Bronchial epithelial cell (primary cell): ENCODE measurements at places on chromosomes 11 and 22. TPM values are rescaled to one million over a fixed set of nuclear protein-coding genes. Genes with fewer than 3 reads are reported as not detected.

Gene RAC2
- 2.6 and 6.3 TPM in 2 replicates for total RNA-seq

Gene CRYBB1
- total RNA-seq, result not detected in 2 replicates

Gene MYO7A
- under 0.01 and 0.13 TPM in 2 replicates for total RNA-seq

Gene SERHL2
- 0.79 and 1.4 TPM in 2 replicates for total RNA-seq

Gene APOA1
- not detected in 2 replicates for total RNA-seq

Gene ADAMTS15
- 0.13 and 0.26 TPM in 2 replicates for total RNA-seq

Gene OR8D1
- total RNA-seq, result not detected in 2 replicates

Gene OR8G5
- not detected in 2 replicates for total RNA-seq

Gene CCDC73
- 0.13 TPM in 1 of 2 replicates, not detected in the other for total RNA-seq

Gene OOSP4B
- not detected in 2 replicates for total RNA-seq
